ENCODE measurements at places on chromosomes 2 and 18.
A peak's percentile ranks its signal among the peaks of the same experiment; 100 is the strongest.

DNA sequence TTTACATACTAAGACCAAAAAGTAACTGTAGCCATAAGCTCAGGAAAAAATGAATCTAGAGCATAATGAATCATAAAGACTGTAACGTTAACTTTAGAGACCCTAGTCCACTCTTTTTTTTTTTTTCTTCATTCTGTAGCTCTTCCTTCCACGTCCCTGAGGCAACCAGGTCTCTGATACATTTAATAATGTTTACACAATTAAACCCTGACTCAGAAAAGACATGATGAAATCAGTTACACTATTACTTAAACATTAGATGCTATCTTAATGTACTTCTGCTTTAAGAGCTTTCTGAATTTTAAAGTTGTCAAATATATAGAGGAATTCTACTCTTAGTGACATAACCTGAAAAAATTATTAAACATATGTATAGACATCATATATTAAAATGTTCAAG, 1121.5 kb upstream of the DDX18 start:
- no peak for DNase-seq

DNA sequence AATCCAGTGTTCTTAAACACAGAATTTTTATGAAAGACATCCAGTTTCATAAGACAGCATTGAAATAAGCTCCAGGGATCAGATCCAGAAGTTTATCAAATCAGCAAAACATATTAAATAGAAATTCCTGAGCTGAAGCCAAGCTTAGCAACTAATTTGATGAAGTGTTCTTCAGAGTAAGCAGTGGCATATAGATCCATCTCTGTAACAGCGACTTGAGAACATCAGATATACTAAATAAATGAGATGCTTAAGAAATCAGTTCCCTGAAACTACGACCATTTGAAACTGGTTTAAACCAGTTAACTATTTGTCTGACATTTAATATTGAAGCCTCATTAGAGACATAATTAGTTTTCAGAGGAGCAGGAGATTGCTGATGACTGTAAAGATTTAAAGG, 34.1 kb downstream of the PPP1R1C start:
- no peak for DNase-seq

DNA sequence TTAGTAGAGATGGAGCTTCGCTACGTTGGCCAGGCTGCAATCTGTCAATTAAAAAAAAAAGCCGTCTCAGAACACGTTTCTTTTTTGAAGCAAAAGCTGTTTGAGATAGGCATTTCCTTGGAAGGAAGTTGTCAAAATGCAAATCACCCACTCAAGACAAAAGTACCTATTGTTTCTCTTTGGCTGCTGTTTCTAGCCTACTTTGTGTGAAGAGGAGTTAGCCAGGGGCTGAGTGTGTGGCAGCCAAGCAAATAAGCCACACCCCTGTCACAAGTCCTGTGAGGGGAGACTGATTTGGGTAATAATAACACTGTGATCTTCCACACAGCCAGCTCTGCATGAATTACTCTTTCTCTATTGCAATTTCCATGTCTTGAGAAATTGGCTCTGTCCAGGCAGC, 47.4 kb upstream of the CDCA7 start:
- peak; percentile 12 for DNase-seq

- DNase-seq: no peak
Observed at GRCh38 chr2:143356336-143356735, 227.1 kb downstream of the ARHGAP15 start.
